SJSA1 (cell line): ENCODE measurements at places on chromosomes 2 and 18. TPM values are rescaled to one million over a fixed set of nuclear protein-coding genes. Genes with fewer than 3 reads are reported as not detected.

METTL8 gene
- 19.5 and 60.7 TPM in 2 replicates for total RNA-seq

GRCh38 chr2:132429351-132429750, 12.7 kb downstream of the GPR39 start:
- no peak for DNase-seq

DNA sequence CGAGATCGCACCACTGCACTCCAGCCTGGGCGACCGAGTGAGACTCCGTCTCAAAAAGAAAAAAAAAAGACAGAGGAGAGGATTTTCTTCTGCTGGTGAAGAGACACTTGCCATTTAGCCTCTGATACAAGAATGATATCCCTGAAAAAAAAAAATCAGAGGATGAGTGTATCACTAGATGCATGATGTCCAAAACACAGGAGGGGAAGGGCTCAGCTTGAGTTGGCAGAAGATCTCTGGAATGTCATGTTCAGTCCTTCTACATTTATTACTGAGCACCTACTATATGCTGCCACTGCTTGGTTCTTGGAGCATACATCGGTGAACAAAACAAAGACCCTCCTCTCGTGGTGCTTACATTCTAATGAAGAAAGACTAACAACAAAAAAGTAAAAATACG, 10.9 kb upstream of the PKDCC start:
- DNase-seq, result no peak

- DNase-seq, result no peak
Measured at GRCh38 chr2:39385172-39385571, 51.9 kb downstream of the MAP4K3 start.

GRCh38 chr2:134365356-134365755, 111.5 kb downstream of the MGAT5 start:
- no peak for DNase-seq

GRCh38 chr2:240648155-240648649, 22.9 kb downstream of the GPR35 start:
- DNase-seq, result no peak

DNA sequence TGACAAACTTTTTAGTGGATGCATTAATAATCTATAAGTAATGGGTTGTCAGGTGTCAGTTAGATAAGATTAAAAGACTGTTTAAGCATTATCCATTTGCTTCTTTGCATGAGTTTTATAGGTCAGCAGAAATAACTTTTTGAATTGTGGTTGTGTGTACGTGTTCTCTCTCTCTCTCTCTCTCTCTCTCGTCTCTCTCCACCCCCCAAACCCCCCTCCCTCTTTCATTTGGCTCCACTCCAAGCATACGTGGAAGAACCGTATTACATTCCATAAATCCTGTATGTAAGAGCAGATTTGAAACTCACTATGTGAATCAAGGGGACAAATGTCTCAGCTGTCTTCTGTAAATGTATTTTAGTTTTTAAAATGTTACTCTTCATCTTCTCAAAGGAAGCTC, 120.2 kb downstream of the MEIS1 start:
- DNase-seq, result no peak

- DNase-seq, result no peak
Measured at GRCh38 chr2:56248965-56249742, 65.4 kb downstream of the CCDC85A start.

GRCh38 chr2:165844216-165844615, 50.2 kb upstream of the GALNT3 start:
- DNase-seq, result no peak

DNA sequence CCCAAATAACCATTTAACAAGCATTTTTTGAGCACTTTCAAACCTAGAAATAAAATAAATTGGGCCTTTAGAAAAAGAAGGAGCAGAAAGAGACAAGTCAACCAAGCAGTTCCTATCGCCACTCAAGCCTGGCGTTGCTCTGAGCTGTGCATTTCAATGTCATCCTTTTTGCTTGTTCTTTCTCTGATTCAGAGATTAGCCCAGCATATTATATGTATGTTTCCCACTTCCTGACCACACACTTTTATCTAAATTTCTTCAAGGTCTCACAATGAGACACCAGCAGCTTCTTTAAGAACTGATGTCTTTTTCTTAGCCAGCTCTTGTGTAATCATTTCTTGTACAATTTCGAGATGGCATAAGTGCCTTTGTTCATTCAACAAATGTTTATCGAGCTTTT, 344.5 kb upstream of the ID2 start:
- no peak for DNase-seq
